Hepatocyte (in vitro differentiated cells): ENCODE measurements at places on chromosomes 2 and 18.

- peaks cover 8% of the 10 kb centered on the region for H3K4me1 ChIP-seq
- H3K27ac ChIP-seq = no peak overlapping the region
- no peaks in the 10 kb centered on the region for H3K36me3 ChIP-seq
- no peaks in the 10 kb centered on the region for H3K27me3 ChIP-seq
Measured at GRCh38 chr2:234579231-234579962, 82.5 kb upstream of the ARL4C start.

DNA sequence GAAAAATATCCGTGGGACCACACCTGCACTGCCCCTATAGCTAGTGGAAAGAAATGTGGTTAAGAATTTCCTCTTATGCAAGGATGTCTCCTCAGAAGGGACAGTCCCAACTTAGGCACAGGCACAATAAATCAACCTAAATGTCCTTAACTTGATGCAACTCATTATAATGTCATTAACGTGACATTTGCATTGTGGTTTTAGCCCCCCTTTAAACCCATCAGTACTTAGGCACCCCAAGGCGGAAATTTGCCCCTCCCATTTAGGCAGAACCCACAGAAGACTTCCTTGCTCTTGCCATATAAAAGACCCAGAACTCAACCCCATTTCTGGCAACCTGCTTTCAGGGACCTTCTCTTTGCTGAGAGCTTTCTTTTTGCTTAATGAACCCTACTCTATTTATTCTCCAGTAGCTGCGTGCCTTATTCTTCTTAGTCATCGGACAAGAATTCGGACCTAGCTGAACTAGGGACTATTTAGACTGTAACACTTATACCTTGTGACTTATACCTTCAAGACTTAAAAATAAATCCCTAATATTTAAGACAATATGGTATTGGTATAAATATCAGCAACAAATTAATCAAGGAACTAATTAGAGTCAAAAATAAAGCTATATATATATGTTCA, 1281.6 kb upstream of the TMEFF2 start:
- H3K36me3 ChIP-seq = no peaks in the 10 kb centered on the region
- no peak for DNase-seq
- H3K4me3 ChIP-seq = no peak overlapping the region
- no peaks in the 10 kb centered on the region for H3K4me1 ChIP-seq
- no peaks in the 10 kb centered on the region for H3K27me3 ChIP-seq
- H3K27ac ChIP-seq = no peak overlapping the region

DNA sequence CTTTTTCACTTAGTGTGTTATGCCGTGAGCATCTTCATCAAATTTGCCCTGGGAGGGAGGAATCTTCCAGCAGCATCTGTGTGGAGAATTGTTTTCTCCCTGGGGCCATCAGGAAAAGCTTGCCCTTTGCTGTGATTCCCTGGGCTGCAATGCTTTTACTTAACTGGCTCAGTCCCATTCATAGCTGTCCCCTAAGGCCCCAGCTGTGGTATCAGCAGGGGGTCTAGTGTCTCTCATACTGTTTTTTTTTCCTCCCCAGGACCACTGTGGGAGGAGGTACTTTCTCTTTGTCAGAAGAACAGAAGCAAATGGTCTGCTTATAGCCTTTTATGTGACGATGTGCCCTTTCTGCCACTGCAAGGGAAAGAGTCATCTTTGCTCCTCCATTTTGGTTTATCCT, 176.8 kb upstream of the CELF4 start:
- no peak for DNase-seq
- H3K27me3 ChIP-seq = no peaks in the 10 kb centered on the region
- no peaks in the 10 kb centered on the region for H3K36me3 ChIP-seq
- H3K4me3 ChIP-seq = no peak overlapping the region
- no peaks in the 10 kb centered on the region for H3K4me1 ChIP-seq
- no peak overlapping the region for H3K27ac ChIP-seq

DNA sequence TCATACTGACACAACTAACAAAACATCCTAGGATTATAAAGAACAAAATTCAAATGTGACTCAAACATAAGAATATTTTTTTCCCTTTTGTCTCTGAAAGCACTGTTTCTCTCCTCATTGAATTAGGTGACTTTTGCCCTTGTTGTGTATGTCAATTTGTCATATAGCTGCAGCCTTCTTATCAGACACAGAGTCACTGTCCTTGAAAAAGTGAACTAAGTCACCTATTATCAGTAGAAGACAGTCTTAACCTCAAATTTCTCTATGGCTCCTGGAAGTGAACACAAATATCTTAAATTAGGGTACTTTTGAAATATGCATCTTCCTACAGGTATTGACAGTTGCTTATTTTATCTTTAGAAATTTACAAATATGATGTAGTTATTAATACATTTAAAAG, 360.6 kb downstream of the NBAS start:
- no peaks in the 10 kb centered on the region for H3K36me3 ChIP-seq
- H3K4me1 ChIP-seq = no peaks in the 10 kb centered on the region
- no peaks in the 10 kb centered on the region for H3K27me3 ChIP-seq
- DNase-seq = no peak
- H3K4me3 ChIP-seq = no peak overlapping the region
- no peak overlapping the region for H3K27ac ChIP-seq

GRCh38 chr2:70817284-70817954, 3.0 kb downstream of the CLEC4F start:
- H3K4me3 ChIP-seq = no peak overlapping the region
- no peak overlapping the region for H3K27ac ChIP-seq
- no peaks in the 10 kb centered on the region for H3K27me3 ChIP-seq
- no peaks in the 10 kb centered on the region for H3K36me3 ChIP-seq

GRCh38 chr2:233358335-233358734, 4.0 kb downstream of the DGKD start:
- H3K27me3 ChIP-seq = no peaks in the 10 kb centered on the region
- H3K36me3 ChIP-seq = no peaks in the 10 kb centered on the region
- H3K4me3 ChIP-seq = no peak overlapping the region
- H3K27ac ChIP-seq = no peak overlapping the region

DNA sequence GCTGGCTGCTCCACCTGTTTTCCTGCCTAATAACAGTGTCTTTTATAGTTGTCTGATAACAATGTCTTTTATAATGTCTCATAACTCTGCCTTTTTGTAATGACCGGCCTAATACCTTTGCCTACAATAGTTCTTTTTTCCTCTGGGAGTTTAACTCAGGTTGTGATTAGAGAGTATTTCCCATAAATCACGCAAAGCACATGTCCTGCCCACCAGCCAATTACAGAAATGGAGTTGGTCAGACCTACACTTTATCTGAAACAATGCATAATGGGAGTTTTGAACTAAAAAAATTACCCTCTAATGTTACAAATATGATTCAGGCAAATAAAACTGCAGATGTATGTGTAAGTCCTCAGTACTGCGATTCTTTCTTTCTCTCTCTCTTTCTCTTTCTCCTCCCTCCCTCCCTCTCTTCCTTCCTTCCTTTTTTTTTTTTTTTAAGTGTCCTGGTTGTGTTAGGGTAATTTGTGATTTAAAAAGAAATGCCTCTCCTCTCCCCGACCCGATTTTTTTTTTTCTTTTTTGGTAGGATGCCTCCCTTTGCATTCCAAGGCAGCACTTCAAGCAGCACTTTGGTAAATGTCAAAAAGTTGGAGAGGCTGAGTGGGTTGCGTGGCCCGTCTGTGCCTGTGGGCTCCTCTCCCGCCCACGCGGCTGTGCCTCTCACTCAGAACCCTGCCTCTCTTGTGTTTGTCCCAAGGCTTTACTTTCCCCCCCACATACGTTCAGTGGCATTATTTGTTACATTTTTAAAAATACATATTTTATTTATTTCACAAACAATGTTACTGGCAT, 147.3 kb downstream of the AGAP1 start:
- DNase-seq = no peak
- H3K4me3 ChIP-seq = no peak overlapping the region
- H3K27me3 ChIP-seq = no peaks in the 10 kb centered on the region
- peaks cover 19% of the 10 kb centered on the region for H3K4me1 ChIP-seq

DNA sequence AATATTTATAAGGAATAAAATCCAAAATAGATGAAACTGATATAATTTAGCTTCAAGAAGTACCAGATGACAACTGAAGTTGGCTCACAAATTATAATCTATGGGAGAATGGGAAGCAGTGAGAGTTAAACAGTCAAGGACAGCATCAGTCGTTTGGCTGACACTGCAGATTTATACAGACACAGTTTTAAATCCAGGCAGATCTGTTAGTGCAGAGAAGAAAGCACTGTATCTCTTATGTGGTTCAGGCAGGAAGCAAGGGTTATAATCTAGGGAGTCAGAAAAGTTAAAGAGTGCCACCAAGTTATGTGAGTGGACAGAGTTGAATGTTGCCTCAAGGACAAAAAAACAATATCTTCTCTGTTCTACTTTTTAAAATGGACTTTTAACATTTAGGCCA, 880.2 kb downstream of the TSN start:
- H3K4me1 ChIP-seq = peaks cover 10% of the 10 kb centered on the region
- no peaks in the 10 kb centered on the region for H3K36me3 ChIP-seq
- no peak overlapping the region for H3K4me3 ChIP-seq
